ENCODE measurements at places on chromosomes 1 and 21.

DNA sequence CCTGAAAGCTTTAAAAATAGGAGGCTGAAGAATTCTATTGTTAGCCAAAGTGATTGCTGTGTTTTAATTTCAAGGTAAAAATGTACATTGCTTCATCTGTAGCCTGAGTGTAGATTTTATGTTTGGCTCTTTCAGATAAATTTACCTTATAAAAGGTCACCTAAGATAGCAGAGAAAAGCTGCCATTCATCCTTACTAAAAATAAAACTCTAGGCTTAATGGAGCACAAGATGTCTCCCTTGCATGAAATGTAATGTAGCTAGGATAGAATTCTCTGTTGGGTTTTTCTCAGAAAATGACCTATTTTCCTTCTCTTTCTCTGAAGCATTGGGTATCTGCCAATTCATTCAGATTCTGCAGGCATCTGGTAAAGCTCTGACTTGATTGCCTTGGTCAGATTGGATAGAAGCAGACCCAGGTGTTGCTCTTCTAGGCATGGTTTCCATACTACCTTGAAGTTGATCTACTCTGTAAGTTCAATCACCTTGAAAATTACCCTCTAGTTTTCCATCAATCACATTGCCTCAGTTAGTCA, 176.6 kb upstream of the GORAB start:
- no peak for DNase-seq

DNA sequence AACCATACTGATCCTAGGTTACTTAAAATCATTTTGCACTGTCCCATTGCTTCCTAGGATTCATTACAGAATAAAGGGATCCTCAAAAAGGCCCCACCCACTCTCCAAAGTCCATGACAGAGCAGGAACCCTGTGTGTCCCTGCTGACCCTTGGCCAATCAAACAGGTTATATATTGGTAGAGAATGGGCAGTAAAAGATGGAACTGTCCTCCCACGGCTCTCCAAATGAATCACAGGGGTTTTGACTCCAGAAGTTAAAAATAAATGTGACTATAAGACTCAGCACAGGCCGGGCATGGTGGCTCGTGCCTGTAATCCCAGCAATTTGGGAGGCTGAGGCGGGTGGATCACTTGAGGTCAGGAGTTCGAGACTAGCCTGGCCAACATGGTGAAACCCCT, 65.5 kb downstream of the ACOT7 start:
- no peak for DNase-seq

- DNase-seq, result no peak
Observed at GRCh38 chr1:1120866-1121591, 5.1 kb upstream of the C1orf159 start.

GRCh38 chr1:27563591-27564471, 40.1 kb downstream of the AHDC1 start:
- peak; percentile 70 for DNase-seq

- DNase-seq, result peak; percentile 80
Observed at GRCh38 chr1:112818990-112819689, 104.0 kb upstream of the PPM1J start.

GRCh38 chr1:228898582-228898992, 163.3 kb downstream of the RHOU start:
- DNase-seq, result no peak

- DNase-seq, result peak; percentile 23
Observed at GRCh38 chr1:208604295-208604694, 360.1 kb upstream of the PLXNA2 start.

GRCh38 chr1:245015031-245015430, 139.8 kb upstream of the KIF26B start:
- DNase-seq, result no peak

DNA sequence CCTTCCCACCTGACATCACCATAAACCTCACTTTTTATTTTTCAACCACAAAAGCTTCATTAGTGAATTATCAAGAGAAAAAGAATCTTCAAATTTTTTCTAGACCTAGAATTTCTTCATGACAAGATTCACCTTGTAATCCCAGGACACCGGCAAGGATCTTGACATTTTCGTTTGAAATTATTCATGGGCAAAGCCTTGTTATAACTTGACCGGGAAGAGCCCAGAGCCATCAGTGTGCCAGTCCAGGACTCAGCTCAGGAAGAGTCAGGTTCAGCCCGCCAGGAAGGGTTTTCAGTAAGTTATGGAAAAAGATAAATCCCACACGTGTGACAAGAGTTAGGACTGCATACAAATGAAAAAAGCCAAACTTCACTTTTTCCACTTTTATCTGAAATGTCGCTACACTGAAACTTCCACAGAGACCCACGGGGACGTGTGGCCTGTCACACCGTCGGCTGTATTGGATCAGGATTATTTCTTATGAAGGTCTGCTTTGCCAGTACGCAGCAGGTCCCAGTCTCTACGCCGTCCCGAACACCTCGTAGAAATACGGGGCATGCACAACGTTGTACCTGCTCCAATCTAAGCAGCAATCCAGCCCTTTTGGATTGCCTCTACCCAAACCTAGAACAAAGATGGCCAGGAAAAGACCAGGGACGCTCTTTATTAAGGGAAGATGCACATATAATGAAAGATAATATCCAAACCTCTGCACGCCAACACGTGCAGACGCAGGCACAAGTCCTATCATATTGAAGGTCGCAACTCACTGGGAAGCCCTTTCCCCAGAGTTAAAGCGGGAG, 916 bp downstream of the F3 start:
- no peak for DNase-seq

- no peak for DNase-seq
Observed at GRCh38 chr1:182175361-182175931, 113.9 kb upstream of the ZNF648 start.

- DNase-seq, result no peak
Observed at GRCh38 chr1:193741228-193741627, 554.8 kb upstream of the B3GALT2 start.

- DNase-seq, result peak; percentile 76
Observed at GRCh38 chr21:35940074-35940927, 120.0 kb downstream of the SETD4 start.

GRCh38 chr1:51997974-51998382, 7.5 kb upstream of the RAB3B start:
- DNase-seq, result no peak

DNA sequence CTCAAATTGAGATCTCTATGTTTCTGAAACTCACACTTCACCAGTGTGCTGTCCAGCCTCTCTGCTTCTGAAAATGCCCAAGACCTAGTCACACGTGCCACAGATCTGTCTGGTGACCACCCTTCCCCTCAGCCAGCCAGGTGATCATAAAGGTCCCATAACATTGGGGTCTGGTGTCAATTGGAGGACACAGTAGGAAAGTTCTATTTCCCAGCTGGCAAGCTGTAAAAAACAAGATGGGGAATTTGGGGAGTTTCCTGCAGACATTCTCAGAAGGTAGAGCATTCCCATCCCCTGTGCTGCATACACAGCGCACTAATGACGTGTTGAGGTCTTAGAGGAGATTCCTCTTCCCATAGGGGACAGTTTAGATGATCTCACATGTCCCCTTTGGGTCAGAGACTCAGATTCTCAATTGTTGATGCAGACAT, 50.1 kb downstream of the RPS6KA1 start:
- DNase-seq, result no peak

DNA sequence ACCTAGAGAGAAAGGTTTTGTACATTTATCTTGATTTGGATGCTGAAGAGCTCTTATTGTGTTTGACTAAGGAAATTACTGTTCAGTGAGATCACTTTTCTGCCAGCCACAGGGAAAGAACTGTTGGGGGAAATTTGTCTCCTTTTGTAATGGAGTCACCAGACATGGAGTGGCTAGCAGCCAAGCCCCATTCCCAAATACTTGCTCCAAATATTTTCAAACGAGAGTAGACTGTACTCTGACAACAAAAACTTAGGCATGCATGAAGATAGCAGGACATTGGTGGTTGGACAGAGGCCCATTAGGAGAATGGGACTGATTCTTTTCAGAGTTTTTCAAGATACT, 21.1 kb downstream of the IPO9 start:
- DNase-seq, result peak; percentile 94

- DNase-seq, result no peak
Observed at GRCh38 chr1:61404597-61405376, 320.2 kb downstream of the TM2D1 start.

DNA sequence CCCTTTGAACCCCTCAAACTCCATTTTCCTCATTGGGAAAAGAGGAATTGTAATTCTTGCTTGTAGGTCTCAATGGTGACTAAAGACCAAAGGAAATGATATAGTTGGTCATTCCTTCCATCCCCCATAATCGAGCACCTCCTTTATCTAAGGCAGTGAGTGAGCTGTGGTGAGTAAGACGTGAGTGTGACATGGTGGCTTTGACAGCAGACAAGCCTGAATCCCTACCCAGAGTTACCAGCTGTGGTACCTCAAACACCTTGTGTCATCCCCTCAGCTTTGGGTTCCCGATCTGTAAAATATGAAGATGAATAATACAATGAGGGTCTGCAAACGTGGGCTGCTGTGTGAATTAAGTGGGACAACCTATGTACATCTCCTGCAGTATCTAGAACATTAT, 8.4 kb downstream of the TRAF5 start:
- DNase-seq, result no peak

DNA sequence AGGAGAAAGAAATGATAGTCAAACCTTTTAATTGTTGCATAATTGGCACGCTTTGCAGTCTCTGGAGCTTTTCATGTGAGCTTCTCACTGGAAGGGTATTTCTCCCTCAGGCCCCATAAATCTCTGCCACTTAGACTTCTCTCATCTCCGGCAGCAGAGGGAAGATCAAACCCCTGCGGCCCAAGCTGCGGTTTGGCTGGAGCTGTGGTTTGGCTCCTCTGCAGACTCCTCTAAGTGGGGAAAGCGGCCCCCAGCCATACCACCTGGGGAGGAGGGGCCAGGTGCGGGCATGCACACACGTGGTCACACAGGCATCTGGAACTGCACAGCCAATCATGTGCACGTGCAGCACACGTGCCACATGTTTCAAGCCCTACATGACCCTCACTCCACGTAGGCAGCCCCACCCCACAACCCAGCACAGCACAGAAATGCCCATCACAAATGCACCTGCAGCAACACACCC, 58.3 kb downstream of the UBE2T start:
- peak; percentile 94 for DNase-seq
